ENCODE measurements at places on chromosomes 13 and 19. TPM values are rescaled to one million over a fixed set of nuclear protein-coding genes. Genes with fewer than 3 reads are reported as not detected.

DNA sequence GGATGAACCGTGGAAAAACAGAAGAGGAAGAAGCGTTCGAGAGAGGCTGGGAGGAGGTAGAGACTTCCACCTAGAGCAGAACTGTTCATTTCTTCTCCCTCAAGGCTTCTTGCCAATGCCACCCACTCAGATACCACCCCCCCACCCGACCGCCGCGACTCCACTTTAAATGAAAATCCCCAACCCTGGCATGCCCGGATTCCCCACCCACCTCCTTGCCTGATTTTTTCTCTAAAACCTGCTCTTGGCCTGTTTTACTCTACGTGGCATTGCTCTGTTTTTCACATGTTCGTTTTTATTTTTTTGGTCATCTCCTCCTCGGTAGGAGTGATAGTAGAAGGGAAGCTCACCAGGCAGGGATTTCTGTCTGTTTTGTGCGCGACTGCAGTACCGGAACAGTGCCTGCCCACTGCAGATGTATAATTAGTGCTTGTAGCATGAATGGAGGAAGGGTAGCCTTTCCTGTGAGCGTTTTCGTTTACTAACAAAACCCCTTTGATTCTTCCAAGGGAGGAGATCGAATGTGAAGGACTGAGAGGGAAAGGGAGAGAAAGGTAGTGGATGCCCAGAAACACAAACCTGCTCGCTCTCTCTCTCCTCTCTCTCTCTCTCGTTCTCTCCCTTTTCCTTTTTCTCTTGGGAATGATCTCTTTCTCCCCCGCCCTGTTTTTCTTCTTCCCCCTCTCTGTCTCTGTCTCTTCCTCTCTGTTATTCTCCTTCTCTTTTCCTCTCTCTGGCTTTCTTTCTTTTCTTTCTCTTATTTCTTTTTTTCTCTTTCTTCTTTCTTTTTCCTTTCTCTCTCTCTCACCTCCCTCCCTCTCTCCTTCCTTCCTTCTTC, 2.2 kb downstream of the CD70 start:
- no peak for DNase-seq
- H3K4me3 ChIP-seq: no peak overlapping the region
- no peaks in the 10 kb centered on the region for H3K36me3 ChIP-seq
- H3K27ac ChIP-seq: no peak overlapping the region
- no peaks in the 10 kb centered on the region for H3K4me1 ChIP-seq
- H3K27me3 ChIP-seq: peaks cover 33% of the 10 kb centered on the region

GRCh38 chr19:13051557-13052165, 51.0 kb downstream of the LYL1 start:
- peak; percentile 69 for DNase-seq
- H3K4me3 ChIP-seq: peak overlapping the region; percentile 8
- peak overlapping the region; percentile 98 for H3K27ac ChIP-seq
- H3K36me3 ChIP-seq: no peaks in the 10 kb centered on the region

- DNase-seq: no peak
- no peak overlapping the region for H3K4me3 ChIP-seq
- H3K27me3 ChIP-seq: peaks cover 12% of the 10 kb centered on the region
- no peaks in the 10 kb centered on the region for H3K4me1 ChIP-seq
Measured at GRCh38 chr19:18233224-18233825, 7.1 kb upstream of the PDE4C start.

GRCh38 chr19:29507081-29507860, 18.5 kb upstream of the VSTM2B start:
- no peaks in the 10 kb centered on the region for H3K27me3 ChIP-seq
- H3K27ac ChIP-seq: no peak overlapping the region
- H3K36me3 ChIP-seq: no peaks in the 10 kb centered on the region
- no peaks in the 10 kb centered on the region for H3K4me1 ChIP-seq
- DNase-seq: no peak

DNA sequence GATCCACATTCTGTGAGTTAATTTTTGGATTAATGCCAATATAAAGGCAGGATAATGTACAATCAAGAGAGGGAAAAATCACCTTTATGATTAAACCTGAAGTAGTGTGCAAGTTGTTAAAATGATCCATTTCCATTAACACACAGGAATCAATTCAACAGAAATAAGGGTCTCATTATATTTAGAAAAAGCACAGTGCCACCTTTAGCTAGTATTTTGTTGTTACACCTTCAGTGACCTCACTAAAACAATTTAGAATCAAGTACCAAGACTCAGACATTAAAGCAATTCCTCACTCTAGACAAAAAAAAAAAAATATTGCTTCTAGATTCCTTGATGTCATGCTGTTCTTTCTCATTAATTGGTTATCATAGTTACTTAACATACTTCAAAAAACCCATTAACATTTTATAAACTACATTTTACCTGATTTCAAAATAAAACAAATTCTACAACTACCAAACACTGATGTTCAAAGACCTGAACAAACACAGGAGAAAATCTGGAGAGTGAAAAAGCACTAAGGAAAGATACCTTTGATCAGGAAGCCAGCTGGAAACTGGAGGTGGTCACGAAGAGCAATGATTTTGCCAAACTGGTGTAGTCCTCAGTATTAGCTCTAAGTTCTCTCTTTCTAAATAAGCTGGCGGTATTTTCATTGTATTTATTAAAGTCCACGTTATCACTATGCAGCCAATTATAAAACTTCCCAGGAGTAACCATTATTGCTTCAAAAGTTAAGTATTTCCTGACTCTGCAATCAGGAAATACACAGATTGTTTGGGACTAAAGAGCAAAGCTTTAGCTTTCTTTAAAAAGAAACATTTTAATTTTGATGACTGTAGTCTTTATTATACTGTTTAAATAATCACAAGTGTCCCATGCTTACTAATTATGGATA, 115.3 kb downstream of the TBC1D4 start:
- no peak for DNase-seq
- H3K4me3 ChIP-seq: no peak overlapping the region
- no peaks in the 10 kb centered on the region for H3K36me3 ChIP-seq
- H3K27me3 ChIP-seq: no peaks in the 10 kb centered on the region
- no peaks in the 10 kb centered on the region for H3K4me1 ChIP-seq

GRCh38 chr19:20247016-20247683, 80.1 kb downstream of the ZNF486 start:
- H3K27ac ChIP-seq: no peak overlapping the region
- H3K27me3 ChIP-seq: no peaks in the 10 kb centered on the region
- H3K4me1 ChIP-seq: no peaks in the 10 kb centered on the region
- H3K36me3 ChIP-seq: no peaks in the 10 kb centered on the region

- H3K4me3 ChIP-seq: no peak overlapping the region
- no peak for DNase-seq
- no peaks in the 10 kb centered on the region for H3K36me3 ChIP-seq
- H3K27ac ChIP-seq: no peak overlapping the region
Measured at GRCh38 chr13:52862358-52863206, 14.1 kb upstream of the PCDH8 start.

DNA sequence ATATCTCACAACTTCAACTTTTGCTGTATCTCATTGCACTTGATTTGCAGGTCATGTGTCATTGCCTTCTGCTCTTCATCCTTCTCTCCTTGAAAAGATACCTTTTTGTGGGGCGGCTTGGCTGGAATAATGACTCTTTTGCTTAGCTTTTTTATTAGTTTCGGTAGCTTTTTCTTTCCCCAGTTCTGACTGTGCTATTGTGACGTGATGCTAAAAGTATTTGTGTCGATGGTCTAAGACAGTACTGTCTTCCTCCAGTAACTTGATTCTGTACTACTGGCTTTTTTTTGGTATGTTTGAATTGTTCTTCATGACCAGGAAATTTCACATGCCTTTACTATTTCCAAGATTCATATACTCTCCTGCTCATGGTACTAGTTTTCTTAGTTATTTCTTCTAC, 63.1 kb downstream of the SLITRK1 start:
- H3K36me3 ChIP-seq: no peaks in the 10 kb centered on the region
- H3K27ac ChIP-seq: no peak overlapping the region
- H3K4me1 ChIP-seq: no peaks in the 10 kb centered on the region
- no peaks in the 10 kb centered on the region for H3K27me3 ChIP-seq

- H3K4me1 ChIP-seq: peaks cover 4% of the 10 kb centered on the region
- H3K27ac ChIP-seq: no peak overlapping the region
- no peaks in the 10 kb centered on the region for H3K27me3 ChIP-seq
- no peak for DNase-seq
- H3K36me3 ChIP-seq: no peaks in the 10 kb centered on the region
- no peak overlapping the region for H3K4me3 ChIP-seq
Measured at GRCh38 chr13:26563713-26564112, 6.2 kb downstream of the WASF3 start.

- H3K4me3 ChIP-seq: no peak overlapping the region
- DNase-seq: no peak
- H3K27ac ChIP-seq: no peak overlapping the region
- H3K27me3 ChIP-seq: no peaks in the 10 kb centered on the region
- H3K36me3 ChIP-seq: no peaks in the 10 kb centered on the region
- H3K4me1 ChIP-seq: peaks cover 10% of the 10 kb centered on the region
Measured at GRCh38 chr19:1481893-1482360, 2.9 kb upstream of the C19orf25 start.

- no peaks in the 10 kb centered on the region for H3K4me1 ChIP-seq
- H3K36me3 ChIP-seq: no peaks in the 10 kb centered on the region
- DNase-seq: no peak
- H3K27me3 ChIP-seq: no peaks in the 10 kb centered on the region
Measured at GRCh38 chr13:28468023-28468915, 26.7 kb downstream of the FLT1 start.

DNA sequence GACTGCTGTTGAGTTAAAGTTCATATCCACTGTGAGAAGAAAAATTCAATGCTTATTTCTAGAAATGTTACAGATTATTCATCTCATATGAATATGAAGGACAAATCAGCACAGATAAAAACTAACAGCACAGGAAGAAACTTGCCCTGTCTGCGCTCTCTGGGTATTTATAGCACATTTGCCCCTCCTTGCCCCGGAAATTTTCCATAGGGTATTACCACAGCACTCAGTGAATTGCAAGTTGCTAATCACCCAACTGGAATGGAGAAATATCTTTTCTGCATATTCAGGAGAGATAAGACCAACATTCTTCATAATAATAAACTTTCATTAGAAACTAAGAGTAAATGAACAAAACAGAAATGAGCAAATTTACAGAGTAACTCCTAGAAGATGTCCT, 318.0 kb upstream of the KLF12 start:
- DNase-seq: no peak
- H3K4me3 ChIP-seq: no peak overlapping the region
- no peaks in the 10 kb centered on the region for H3K4me1 ChIP-seq
- no peaks in the 10 kb centered on the region for H3K36me3 ChIP-seq

GRCh38 chr13:75052616-75053015, 429.4 kb downstream of the TBC1D4 start:
- DNase-seq: no peak
- no peaks in the 10 kb centered on the region for H3K27me3 ChIP-seq
- no peaks in the 10 kb centered on the region for H3K36me3 ChIP-seq
- H3K4me3 ChIP-seq: no peak overlapping the region
- H3K4me1 ChIP-seq: no peaks in the 10 kb centered on the region

Gene LILRB5
- not detected for total RNA-seq

Gene LILRB1
- total RNA-seq: 1.2 TPM

Gene TPM4
- total RNA-seq: 528 TPM

Gene ZNF729
- not detected for total RNA-seq

Gene CSNK1G2
- 46.6 TPM for total RNA-seq

Gene SPC24
- total RNA-seq: 2.3 TPM
